ENCODE measurements at places on chromosomes 1 and 21.

- no peak for DNase-seq
These were observed 6.4 kb downstream of the SCNN1D start for GRCh38 chr1:1286313-1287261.

DNA sequence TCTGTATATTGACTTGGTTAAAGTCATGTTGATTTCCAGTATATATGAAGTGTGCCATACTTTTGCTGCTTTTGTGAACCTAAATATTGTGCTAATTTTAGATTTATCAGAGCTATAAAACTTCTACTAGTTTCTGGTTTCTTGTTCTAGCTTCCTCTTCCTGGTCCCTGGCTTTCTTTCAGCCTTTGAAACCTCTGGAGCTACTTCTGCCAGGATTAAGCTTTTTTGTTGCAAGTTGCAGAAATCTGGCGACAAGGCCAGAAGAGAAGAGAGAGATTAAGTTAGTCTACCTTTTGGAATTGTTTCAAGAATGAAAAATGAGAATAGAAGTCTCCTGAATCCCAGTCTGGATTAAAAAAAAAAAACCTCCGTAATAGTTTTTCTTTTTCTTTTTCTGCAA, 13.5 kb downstream of the RNF2 start:
- DNase-seq = no peak

DNA sequence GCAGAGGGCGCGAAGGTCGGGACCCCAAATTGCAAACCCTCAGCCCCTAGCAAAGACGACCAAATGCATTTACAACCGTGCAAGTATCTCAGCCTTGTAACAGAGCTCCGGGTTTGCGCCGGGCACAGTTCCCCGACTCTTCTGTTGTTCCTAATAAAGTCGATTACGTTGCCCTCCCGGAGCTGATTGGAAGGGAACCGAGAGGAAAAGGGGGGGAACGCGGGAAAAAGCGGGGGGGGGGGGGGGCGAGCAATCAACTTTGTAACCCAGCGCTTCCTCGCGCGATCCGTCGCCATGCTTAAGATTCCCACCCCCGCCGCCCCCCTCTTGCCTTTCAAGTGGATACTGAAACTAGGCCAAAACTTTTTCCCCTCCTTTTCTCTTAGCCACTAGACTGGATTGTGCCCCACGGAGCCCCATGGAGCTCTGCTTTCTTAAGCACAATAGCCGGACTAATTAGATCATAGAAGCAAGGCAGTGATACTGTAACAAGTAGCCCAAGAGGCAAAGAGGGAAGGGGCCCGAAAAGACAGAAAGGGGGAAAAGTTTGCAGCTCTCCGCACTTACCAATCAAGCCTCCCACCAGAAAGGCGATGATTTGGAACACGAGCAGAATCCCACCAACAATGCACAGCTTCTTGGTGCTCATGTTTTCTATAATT, 565 bp downstream of the WLS start:
- DNase-seq = no peak

GRCh38 chr1:202760589-202760988, 47.6 kb downstream of the KDM5B start:
- DNase-seq = no peak

- DNase-seq = no peak
These were observed 36.2 kb downstream of the LDLRAP1 start for GRCh38 chr1:25579292-25580252.

- DNase-seq = no peak
These were observed 3.9 kb downstream of the DENND1B start for GRCh38 chr1:197771386-197771785.

GRCh38 chr1:225488676-225489075, 60.8 kb upstream of the LBR start:
- DNase-seq = no peak

DNA sequence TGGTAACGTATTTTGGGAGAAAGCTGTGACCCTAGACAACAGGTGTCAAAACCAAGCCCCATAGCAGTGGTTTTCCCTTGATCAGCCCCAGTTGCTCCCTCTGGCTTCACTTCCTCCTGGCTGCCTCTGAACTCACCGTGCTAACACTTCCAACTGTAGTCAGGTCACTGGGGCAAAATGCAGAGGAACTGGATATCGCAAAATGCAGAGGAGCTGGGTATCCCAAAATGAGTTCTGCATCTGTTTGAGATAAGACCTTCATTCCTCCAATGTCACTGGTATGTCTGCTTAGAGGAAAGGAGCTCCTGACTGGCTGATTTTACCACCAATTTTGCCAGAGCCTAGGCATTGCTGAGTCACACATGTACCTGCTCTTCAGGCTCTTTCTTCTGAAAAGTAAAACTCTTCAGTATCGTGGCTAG, 19.6 kb upstream of the TACSTD2 start:
- no peak for DNase-seq

DNA sequence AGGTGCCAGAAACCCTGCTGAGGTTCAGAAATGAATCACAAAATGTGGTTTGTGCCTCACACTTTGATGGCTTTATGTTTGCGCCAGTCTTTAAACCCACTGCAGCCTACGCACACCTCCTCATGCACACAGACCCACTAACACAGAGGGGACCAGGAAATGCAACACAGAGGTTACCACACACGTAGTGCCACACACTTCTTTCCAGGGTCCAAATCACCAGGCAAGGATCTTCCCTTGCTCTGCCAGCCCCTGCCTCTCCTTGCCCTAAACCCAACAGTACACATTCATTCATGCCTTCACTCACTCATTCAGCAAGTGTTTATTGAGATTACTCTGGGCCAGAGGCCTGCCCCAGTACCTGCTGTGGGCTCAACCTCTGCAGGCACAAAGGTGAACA, 17.5 kb downstream of the MAB21L3 start:
- DNase-seq = no peak

DNA sequence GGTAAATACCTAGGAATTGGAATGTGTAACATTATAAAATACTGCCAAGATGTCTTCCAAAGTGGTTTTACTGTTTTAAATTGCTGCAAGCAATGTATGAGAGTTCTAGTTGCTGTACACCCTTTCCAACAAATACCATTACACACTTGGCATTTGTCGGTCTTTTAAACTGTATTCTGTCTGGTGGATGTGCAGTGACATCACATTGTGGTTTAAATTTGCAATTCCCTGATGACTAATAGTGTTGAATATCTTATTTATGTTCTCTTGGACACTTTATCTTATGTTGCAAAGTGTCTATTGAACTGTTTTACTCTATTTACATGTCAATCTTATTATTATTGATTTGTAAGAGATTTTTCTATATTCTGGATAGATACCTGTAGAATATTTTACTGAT, 561.2 kb upstream of the B3GALT2 start:
- no peak for DNase-seq

DNA sequence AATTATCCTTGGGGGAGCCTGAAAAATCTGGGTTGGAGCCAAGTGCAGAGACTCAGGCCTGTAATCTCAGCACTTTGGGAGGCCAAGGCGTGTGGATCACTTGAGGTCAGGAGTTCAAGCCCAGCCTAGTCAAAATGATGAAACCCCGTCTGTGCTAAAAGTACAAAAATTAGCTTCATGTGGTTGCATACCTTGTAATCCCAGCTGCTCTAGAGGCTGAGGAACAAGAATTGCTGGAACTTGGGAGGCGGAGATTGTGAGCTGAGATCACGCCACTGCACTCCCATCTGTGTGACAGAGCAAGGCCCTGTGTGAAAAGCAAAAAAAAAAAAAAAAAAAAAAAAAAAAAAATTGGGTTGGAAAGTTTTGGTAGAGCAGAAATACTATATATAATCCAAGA, 1563.6 kb upstream of the PRMT6 start:
- no peak for DNase-seq

DNA sequence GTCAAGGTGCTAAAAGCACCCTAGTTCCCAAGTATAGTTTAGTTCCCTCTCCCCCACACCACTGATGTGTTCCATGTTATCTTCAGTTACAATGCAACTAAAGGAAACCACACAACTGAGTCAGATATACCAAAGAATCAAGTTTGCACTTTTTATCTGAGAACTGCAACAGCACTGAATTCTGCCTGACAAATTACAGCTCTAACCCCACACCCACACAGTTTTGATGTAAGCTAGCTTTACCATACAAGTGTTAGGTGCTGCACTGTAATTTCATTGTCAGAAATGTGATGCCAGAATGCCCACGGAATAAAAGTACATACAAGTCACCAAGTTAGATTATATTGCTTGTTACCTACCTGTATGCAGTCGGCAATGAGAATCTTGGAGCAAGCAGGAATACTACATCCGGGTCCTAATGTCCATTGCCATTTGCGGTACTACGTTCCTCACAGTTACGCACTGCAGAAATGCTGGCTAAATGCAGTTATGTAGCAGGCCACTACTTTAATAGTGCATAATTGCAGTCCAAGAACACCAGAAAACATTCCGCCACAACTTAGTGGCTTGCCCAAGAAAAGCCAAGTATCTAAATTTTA, 12.1 kb downstream of the SFPQ start:
- DNase-seq = no peak

DNA sequence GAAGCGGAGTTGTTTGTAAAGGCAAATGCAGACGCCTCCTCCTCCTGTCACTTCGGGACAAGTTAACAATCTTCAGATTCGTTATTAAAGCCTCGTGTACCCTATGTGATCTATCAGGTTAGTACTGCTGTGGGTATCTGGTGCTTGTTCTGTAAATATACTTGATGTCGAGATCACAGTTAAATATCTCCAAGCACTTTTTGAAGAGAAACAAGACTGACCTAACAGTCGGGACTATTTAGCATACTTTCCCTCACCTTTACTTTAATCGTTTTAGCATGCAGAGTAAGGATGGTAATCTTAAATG, 710 bp downstream of the KLHL20 start:
- DNase-seq = no peak

DNA sequence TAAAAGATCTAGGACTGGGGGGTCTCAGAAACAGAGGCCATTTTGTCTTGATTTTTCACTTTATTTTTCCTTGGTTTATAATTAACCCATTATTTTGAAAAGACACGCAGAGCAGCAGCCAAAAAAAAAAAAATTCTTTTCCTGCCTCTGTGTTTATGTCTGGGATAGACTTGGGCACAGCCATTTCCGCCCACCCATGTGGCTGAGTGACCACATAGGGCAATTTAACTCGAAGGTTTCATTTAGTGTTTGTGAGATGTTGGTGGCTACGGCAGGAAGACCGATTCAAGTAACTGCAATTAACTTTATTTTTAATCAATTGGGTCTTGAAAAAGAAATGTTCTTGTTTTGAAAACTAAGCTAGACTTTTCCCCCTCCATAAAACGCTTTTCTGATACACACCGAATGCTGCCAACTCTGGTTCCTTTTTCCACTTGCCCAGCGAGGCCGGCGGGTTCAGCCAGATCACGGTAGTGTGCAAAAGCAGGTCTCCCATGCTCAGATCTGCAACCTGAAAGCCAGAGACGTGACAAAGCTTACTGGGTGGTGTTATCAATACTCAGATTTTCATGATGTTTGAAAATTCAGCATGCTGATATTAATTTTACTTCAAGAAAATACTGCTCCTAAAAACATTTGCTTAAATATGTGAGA, 97.4 kb upstream of the KRTAP19-8 start:
- no peak for DNase-seq

- no peak for DNase-seq
These were observed 38.0 kb downstream of the JAK1 start for GRCh38 chr1:64928325-64928724.

DNA sequence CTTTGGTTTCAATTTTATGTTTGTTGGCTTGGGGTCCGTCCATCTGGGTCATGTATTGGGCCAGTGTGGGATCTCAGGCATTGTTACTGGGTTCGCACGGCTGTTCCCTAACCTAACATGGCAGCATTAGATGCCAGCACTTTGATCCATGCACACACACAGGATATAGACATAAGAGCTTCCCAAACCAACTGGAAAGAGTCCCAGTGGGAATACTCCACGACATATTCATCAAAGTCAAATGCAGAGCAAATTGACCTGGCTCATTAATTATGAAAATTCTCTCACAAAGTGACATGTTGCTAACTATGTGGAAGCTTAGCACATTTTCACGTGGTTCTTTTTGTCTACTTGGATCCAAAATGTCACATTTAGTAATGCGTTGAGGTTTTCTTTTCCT, 130.4 kb downstream of the SETD4 start:
- no peak for DNase-seq

DNA sequence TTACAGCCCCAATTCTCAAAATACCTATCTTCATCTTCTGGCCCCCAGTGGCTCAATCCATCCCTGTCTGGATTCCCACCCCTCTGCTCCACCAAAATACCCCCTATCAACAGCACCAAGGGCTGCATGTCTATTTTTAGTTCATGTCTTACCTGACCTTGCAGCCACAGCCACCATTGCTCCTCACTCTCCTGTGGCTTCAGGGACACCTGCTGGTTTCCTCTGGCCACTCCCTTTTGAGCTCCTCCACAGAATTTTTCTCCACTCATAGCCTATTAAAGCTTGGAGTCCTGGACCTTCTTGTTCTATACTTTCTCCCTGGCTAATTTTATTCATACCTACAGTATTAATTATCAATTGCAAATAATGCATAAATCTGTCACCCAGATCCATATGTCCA, 125.3 kb upstream of the NGF start:
- no peak for DNase-seq

DNA sequence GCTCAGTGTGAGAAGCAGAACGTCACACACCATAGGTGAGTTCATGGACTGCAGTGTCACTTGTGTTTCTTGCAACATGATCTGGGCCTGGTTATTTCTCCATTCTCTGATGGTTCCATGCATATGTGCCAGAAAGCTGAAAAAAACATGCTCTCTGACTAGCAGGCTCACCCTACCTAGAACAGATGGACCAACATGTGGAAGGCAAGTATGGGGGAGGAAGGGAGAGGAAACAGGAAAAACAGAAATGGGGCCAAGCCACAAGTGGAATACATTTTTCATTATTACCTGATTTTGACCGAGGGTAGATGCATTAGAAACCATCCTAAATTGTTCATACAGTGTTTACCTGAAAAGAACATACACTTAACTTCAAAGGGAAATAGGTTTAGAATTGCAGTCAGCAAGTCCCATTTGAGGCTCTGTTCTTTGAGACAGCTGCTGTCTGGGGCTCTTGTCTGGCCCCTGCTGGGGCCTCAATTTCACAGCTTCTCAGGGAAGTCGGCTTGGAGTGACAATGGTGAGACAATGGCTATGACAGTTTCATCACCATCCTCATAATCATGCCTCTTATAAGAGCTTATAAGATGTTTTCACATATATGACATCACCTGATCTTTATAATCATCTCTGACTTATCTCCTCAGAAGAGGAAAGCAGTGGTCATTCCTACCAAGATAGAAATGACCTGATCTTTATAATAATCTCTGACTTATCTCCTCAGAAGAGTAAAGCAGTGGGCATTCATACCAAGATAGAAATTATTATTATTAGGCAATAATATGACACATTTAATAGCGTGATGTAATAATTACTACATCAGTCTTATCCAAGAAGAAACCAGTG, 327.3 kb downstream of the SIPA1L2 start:
- no peak for DNase-seq

- no peak for DNase-seq
These were observed 44.1 kb downstream of the CRB1 start for GRCh38 chr1:197312163-197312562.

DNA sequence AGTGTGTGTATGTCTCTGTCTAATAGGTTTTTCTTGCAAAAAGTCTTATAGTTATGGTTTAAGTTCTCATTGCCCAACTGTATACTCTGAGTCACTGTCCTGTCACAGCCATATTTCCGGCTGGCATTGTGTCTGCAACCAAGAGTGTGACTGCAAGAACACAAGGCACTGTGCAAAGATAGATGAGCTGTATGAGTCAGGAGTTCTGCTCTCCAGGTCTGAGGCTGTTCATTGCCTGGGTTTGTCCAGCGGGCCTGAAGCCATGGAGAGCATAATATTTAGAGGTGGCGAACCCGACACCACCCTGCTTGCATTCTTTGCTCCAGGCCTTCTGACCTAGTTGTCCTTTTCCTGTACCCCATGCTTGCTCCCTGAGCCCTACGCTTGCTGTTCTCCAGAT, 50.9 kb upstream of the CNIH3 start:
- no peak for DNase-seq
